Cardiac muscle cell (in vitro differentiated cells and primary cell): ENCODE measurements at places on chromosomes 1 and 21.

DNA sequence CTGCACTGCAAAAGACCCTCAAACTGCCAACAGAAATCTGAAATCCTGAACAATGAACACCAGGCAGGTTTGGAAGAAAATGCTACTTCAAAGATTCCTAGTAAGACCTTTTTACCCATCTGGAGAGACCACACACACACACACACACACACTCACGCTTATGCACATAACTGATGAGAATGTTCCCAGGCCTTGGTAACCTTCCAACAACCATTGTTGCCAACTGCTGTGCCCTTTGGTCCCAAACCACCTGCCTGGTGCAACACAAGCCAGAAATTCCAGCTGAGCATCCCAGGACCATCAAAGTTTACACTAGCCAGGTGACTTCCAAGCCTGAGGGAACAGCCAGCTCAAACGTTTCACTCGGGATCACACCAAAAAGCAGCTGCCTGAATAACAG lies 56.9 kb downstream of the SEC16B start:
- DNase-seq = no peak

- DNase-seq = no peak
Observed at GRCh38 chr1:192983349-192983980, 75.7 kb downstream of the UCHL5 start.

DNA sequence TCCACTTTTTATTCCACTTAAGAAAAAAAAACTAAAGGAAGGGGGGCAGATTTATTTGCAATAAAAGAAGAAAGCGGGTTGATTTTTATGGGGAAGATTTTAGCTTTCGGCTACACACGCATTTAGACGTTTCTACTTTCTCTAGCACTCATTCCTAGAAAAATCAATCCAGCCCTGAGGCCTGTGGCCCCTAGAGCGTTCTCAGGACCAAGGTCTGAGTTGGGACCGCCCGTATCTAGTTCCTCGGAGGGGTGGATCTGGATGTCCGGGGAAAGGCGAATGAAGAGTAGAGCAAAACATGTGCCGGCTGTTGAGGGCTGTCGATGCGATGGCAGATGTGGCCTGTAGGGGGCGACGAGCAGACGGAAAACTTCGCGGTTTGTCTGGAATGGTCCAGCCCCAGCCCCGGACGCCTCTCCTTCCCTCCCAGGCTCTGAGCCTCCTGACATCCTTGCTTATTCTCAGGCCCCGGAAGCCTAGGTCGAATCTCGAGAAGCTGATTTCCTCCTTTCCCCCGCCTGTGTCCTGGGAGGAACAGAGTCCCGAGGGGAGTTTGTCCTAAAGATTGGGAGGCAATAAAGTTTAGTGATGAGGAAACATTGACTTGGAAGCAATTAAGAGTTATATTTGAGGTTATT lies 5.2 kb downstream of the FOXD3 start:
- peak; percentile 76 for DNase-seq

GRCh38 chr1:11237356-11237755 lies 25.0 kb downstream of the MTOR start:
- no peak for DNase-seq

- DNase-seq = no peak
Observed at GRCh38 chr1:109138358-109138757, 24.4 kb downstream of the ELAPOR1 start.

DNA sequence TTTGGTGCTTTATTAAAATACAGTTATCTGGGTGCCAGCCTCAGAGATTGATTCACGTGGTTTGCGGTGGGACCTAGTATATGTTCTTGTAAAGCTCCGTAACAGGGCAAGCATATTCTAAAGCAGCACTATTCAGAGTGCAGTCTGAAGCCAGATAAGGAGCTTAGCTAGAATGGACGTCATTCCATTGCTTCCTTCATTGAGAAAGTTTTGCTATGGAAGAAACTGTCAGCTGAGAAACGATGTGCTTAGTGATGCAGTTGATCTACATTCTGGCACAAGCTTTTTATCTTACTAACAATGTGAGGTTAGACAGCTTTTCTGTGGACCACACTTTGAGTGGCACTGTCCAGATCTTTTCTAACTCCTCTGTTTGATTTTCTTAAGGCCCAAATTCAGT lies 26.2 kb downstream of the SLC44A3 start:
- DNase-seq = no peak

- DNase-seq = no peak
Observed at GRCh38 chr1:219527994-219528393, 84.9 kb downstream of the ZC3H11B start.

GRCh38 chr1:163571950-163572349 lies 250.2 kb downstream of the NUF2 start:
- DNase-seq = no peak

- DNase-seq = no peak
Observed at GRCh38 chr1:89929467-89930063, 65.3 kb upstream of the ZNF326 start.

GRCh38 chr1:186456729-186457255 lies 4.1 kb downstream of the PDC start:
- no peak for DNase-seq

- peak; percentile 41 for DNase-seq
Observed at GRCh38 chr1:53176452-53177208, 20.0 kb upstream of the CPT2 start.

DNA sequence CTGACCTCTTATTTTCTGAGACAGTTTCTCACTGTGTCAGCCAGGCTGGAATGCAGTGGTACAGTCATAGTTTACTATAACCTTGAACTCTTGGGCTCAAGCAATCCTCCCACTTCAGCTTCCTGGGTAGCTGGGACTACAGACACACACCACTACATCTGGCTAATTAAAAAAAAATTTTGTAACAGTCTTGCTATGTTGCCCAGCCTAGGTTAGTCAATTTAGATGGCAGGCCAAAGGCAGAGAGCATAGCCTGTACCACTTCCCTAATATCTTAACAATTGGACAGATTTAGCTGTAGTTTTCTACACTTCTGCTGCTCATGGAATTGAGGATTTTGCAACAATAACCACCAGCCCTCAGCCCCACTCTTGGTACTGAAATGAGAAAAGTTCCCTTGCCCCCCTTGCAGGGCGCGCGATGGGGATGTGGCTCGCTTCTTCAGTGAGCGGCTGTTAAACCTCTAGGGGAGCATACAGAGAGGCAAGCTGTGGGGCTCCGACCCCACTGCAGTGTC lies 34.9 kb upstream of the PTGFRN start:
- DNase-seq = no peak

GRCh38 chr1:30101016-30101415 lies 622.4 kb downstream of the MATN1 start:
- no peak for DNase-seq

GRCh38 chr1:107510347-107510746 lies 369.5 kb downstream of the NTNG1 start:
- no peak for DNase-seq

DNA sequence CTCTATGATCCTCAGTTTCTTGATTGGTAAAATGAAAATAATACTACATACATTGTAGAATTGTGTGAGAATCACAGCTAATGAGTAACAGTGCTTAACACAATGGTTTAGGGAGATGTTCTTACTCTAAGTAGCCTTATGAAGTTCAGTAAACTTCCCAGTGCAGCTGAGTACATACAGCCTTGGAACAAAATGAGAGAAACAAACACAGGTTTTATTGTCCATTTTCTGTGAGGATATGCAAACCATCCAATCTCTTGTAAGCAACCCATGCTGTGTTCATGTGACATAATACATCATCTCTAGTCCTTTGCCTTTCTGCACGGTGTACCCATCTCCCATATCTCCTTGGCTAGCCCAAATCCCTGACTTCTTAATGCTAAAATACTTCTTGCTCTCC lies 14.7 kb upstream of the STRIP1 start:
- no peak for DNase-seq

DNA sequence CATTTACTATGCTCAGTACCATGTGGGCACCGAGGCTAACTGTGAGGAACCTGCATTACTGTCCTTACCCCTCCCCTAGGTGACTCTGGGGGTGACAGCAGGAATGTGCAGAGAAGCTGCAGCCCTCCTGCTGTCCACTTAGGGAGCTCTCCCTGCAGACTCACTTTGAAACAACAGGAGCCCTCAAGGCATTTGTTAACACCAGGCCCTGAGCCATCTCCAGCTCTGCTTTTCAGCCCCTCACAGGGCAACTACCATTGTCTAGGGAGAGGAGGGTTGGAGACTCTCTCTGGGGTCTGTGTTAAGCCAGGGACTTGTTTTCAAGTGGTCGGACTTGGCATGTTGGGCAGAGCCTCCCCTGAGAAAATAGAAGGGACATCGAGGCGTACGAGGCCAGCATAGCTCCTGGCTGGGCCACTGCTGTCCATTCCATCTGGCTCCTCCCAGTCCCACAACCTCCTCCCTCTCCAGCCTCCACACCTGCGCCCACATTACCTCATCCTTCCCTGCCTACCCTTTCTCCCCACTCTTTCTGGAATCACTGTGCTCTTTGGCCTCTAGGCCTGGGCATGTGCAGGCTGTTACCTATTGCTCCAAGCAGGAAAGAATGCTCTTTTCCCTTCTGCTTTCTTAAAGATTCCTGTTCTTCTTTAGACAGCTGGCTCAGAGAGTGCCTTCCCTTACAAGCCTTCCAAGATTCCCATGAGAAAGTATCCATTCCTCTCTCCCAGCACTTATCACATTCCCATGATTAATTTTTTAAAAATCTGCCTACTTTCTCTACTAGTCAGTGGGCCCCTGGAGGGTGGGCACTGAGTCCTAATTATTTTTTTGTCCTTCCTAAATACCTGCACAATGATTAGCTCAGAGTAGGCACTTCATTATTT lies 102.7 kb upstream of the GCLM start:
- no peak for DNase-seq

DNA sequence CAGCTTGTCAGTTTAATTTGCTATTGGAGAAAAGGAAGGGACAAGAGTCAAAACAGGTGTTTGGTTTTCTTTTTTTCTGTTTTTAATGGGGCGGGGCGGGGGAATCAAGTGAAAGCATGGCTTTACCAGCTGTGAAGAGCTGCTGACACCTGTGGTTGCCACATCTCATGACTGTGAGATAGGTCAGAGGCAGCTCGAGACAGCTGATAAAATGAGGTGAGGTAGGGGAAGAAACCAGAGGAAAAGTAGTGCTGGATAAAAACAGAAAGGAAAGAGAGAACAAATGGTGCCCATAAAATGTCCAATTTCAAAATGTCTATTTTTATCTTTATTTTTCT lies 272.3 kb downstream of the NEGR1 start:
- peak; percentile 11 for DNase-seq

GRCh38 chr1:112557385-112557784 lies 48.6 kb downstream of the WNT2B start:
- DNase-seq = no peak

GRCh38 chr1:53951697-53952096 lies 5.5 kb downstream of the LRRC42 start:
- no peak for DNase-seq

DNA sequence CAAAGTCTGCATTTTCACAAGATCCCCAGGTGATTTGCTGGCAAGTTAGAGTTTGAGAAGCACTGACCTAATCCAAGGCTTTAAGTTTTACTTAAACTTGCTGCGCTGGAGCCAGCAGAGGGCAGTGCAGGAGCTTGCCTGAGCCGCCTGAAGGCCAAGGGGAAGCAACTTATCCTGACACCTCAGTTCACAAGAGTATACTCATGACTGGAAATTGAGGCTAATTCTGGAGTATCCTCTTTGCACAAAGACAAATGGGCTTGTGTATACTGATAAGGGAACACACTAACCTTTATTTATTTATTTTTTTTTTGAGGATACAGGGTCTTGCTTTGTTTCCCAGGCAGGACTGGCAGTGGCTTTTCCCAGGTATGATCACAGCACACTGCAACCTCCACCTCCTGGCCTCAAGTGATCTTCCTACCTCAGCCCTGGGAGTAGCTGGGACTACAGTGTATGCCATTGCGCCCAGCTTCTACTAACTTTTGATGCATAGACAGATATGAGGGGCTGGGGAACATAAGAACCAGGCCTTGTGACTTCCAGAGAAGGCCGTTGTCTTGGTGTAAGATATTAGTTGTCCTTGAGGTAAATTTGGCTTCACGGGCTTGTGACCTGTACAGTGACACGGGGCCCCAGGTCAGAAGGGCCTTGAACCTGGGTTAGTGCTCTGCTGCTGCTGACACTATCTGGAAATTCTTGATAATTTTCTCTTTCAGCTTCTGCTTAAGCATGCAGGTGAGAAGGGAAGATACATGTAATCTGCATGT lies 29.0 kb upstream of the SLAMF1 start:
- peak; percentile 80 for DNase-seq

DNA sequence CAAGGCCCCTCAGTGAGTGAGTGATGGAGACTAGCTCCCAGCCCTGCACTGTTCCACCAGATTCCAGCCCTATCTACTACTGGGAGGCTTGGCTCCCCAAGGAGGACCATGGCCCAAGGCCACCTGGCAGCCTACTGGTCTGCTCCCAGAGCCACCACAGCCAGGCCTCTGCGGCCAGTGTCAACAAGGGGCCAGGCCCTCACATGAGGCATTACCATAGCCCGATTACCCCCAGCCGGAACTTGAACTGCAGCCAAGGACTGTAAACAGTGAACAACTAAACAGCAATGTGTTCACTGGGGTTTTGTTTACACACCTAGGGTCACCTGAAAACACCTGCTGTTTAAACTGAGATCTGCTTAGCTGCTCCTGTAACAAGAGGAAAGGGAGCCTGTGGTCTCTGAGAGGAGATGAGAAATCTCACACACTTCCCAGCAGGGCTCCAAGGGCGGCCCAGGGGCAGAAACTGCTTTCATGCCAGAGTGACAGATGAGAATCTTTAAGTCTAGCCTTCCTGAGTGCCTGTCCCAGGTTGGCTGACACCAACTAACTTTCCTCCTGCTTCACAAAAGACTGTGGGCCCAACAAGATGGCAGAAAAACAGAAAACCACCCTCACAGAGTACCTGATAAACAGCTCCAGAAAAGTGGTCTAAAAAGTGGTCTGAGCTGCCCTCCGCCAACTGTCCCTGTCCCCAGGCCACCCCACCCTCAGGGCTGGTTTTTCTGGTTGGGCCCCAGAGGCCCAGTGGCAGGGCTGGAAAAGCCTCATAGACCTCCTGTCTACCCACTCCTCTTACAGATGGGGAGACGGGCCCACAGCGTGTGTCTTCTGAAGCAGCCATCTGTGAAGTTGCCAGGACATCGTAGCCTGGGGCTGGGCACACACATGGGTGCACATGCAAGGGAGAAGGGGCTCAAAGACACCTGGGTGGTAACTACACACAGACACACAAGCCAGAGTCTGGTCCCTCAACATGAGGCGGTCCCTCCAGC lies 28.8 kb downstream of the MEF2D start:
- DNase-seq = peak; percentile 40

GRCh38 chr1:162003061-162003829 lies 20.4 kb downstream of the OLFML2B start:
- DNase-seq = peak; percentile 72

- DNase-seq = no peak
Observed at GRCh38 chr1:201408834-201409200, 9.7 kb upstream of the LAD1 start.

GRCh38 chr1:11787251-11787803 lies 18.4 kb downstream of the MTHFR start:
- peak; percentile 78 for DNase-seq

DNA sequence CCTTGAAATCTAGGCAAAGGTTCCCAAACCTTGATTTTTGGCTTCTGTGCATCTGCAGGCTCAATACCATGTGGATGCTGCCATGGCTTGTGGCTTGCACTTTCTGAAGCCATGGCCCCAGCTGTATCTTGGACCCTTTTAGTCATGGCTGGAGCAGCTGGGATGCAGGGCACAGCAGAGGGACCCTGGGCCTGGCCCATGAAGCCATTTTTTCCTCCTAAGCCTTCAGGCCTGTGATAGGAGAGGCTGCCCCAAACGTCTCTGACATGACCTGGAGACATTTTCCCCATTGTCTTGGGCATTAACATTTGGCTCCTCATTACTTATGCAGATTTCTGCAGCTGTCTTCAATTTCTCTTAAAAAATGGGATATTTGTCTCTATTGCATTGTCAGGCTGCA lies 97.4 kb downstream of the NPHS2 start:
- DNase-seq = no peak
